Esophagus squamous epithelium (tissue), 5 donors: ENCODE measurements at places on chromosomes 7 and 10. TPM values are rescaled to one million over a fixed set of nuclear protein-coding genes. Genes with fewer than 3 reads are reported as not detected.

Gene TSPAN15
- 18.0 TPM for total RNA-seq

Gene GPR146
- 12.8 TPM for total RNA-seq

Gene HOXA4
- total RNA-seq, result 6.7 TPM

Gene CPEB3
- total RNA-seq, result 5.5 TPM

DNA sequence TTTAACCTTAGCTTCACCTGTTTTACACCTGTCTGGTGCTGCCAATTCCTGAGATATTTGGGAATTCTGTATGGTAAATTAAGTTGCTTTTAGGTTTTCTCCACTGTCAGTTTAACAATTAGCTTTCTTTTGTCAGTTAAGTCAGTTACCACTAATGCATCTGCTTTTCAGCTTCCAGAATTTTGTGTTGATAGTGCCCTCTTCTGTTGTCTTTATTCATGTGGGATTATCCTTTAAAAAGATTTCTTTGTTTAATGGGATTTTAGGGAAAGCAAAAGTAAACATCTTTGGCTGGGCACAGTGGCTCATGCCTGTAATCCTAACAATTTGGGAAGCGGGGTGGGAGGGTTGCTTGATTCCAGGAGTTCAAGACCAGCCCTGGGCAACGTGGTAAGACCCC lies 8.1 kb downstream of the TFAM start:
- no peak overlapping the region for H3K4me3 ChIP-seq
- no peaks in the 10 kb centered on the region for H3K4me1 ChIP-seq
- H3K36me3 ChIP-seq, result peaks cover 37% of the 10 kb centered on the region
- H3K27me3 ChIP-seq, result no peaks in the 10 kb centered on the region
- H3K27ac ChIP-seq, result no peak overlapping the region

GRCh38 chr10:95304463-95304862 lies 13.7 kb upstream of the PDLIM1 start:
- H3K4me3 ChIP-seq, result no peak overlapping the region
- DNase-seq, result no peak
- H3K27ac ChIP-seq, result no peak overlapping the region
- H3K27me3 ChIP-seq, result no peaks in the 10 kb centered on the region
- H3K36me3 ChIP-seq, result no peaks in the 10 kb centered on the region

GRCh38 chr7:139505563-139505962 lies 17.9 kb upstream of the CLEC2L start:
- H3K4me1 ChIP-seq, result no peaks in the 10 kb centered on the region
- no peaks in the 10 kb centered on the region for H3K27me3 ChIP-seq
- DNase-seq, result no peak
- no peaks in the 10 kb centered on the region for H3K36me3 ChIP-seq
- no peak overlapping the region for H3K27ac ChIP-seq

GRCh38 chr7:157276731-157277562 lies 59.9 kb upstream of the DNAJB6 start:
- peaks cover 39% of the 10 kb centered on the region for H3K4me1 ChIP-seq
- H3K4me3 ChIP-seq, result no peak overlapping the region
- no peaks in the 10 kb centered on the region for H3K27me3 ChIP-seq
- no peak for DNase-seq
- H3K27ac ChIP-seq, result peak overlapping the region; percentile 43
- no peaks in the 10 kb centered on the region for H3K36me3 ChIP-seq

DNA sequence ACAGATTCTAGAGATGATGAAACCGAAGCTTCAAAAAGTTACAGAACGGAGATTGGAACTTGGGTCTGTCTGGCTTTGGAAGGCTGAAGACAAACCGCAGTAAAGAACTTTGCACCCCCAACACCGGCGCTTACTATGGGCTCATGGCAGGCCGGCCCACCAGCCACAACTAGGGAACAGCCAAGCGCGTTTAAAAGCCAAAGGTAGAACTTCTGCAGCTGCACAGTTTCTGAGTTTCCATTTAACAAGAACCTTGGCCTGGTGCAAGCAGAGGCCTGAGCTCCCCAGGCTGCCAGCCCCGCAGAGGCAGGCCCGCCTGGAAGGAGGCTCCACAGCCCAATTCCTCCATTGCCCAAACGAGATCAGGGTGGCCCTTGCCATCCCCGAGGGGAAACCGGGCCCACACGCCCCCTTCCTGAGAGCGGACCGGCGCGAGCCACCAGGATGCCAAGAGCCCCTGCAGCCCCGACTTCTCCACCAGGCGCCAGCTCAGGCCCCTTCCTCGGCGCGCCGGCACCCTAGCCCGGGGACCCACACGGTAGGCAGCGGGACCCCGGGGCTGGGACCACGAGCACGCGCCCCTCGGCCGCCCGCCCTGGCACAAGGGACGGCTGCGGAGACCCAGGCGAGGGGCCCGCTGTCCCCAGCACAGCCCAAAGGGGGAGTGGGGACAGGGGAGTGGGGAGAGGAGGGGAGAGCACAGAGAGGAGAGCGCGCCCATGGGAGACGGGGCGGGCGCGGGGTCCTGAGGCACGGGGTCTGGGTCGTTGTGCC lies 566 bp downstream of the MAD1L1 start:
- no peak for DNase-seq
- H3K27me3 ChIP-seq, result no peaks in the 10 kb centered on the region
- H3K4me1 ChIP-seq, result peaks cover 7% of the 10 kb centered on the region
- peak overlapping the region; percentile 85 for H3K4me3 ChIP-seq
- H3K36me3 ChIP-seq, result peaks cover 61% of the 10 kb centered on the region
- peak overlapping the region; percentile 92 for H3K27ac ChIP-seq

DNA sequence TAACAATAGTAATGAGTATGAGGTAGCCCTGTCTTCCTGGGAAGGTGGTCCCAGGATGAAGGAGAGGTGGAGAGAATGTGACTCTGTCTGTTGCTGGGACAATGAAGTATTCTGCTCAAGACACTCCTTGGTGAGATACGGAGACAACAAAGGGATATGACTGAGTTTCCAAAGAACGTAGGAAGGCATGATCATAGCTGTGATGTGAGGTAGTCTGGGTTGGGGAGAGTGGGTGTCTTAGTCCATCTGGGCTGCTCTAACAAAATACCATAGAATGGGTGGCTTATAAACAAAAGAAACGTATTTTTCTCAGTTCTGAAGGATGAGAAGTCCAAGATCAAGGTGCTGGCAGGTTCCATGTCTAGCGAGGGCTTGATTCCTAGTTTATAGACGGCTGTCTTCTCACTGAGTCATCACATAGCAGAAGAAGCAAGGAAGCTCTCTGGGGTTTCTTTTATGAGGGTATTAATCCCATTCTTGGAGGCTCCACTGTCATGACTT lies 84.9 kb upstream of the RHOBTB1 start:
- no peak overlapping the region for H3K27ac ChIP-seq
- DNase-seq, result no peak
- H3K4me3 ChIP-seq, result no peak overlapping the region
- no peaks in the 10 kb centered on the region for H3K27me3 ChIP-seq
- no peaks in the 10 kb centered on the region for H3K36me3 ChIP-seq
- no peaks in the 10 kb centered on the region for H3K4me1 ChIP-seq

DNA sequence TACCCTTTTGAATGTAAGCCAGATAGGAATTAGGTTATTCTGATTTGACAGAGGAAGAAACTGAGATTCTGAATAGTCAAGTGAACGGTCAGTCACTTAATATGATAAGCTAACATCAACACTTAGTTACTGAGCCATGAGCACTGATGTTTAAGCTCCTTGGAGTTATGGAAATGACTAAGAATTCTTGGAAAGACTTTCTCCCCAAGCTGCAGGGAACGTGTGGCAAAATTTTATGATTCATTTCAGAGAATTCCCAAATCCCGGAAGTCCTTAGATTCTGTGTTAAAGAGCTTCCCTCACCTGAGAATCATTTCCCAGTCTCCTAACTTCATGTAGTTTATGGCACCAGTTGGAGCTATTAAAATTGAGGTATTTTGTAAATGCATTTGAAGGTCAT lies 330.9 kb downstream of the XPNPEP1 start:
- DNase-seq, result no peak
- no peak overlapping the region for H3K27ac ChIP-seq
- no peaks in the 10 kb centered on the region for H3K27me3 ChIP-seq
- H3K4me1 ChIP-seq, result no peaks in the 10 kb centered on the region
- H3K36me3 ChIP-seq, result no peaks in the 10 kb centered on the region
- no peak overlapping the region for H3K4me3 ChIP-seq

DNA sequence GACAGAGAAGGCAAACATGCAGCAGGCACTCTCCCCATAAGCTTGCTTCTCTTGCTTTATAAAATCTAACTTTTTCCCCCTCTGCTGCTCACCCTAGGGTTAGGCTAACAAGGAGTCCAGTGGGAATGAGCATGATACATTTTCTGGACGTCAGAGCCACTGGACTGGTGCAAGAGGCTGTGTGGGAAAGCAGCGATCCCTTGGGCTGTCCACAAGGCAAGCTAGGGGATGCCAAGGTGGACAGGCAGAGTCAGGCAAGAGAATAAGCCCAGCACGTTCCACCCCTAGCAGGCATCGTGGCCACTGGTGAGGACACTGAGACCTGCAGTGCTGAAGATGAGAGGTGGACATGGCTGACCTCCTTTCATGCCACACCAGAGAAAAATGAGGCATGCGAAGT lies 290.9 kb upstream of the ZMIZ1 start:
- H3K27me3 ChIP-seq, result no peaks in the 10 kb centered on the region
- DNase-seq, result no peak
- H3K4me3 ChIP-seq, result no peak overlapping the region
- H3K4me1 ChIP-seq, result no peaks in the 10 kb centered on the region
- no peaks in the 10 kb centered on the region for H3K36me3 ChIP-seq
- H3K27ac ChIP-seq, result peak overlapping the region; percentile 68

DNA sequence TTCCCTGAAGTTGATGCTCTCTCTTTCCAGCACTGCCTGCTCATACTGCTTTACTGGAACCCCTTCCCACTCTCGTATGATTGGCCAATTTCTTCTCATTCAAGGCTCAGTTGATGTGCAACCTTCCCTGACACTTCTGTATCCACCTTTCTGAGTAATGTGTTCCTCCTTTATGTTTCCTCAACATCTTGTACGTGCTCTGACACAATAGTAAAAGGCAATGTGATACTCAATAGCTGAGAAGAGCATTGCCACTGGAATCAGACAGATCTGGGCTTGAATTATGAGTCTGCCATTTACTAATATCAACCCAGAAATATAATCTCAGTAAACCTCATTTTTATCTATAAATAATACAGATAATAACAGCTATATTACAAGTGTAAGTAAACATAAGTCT lies 34.7 kb downstream of the ARL4A start:
- DNase-seq, result no peak
- no peaks in the 10 kb centered on the region for H3K36me3 ChIP-seq
- peak overlapping the region; percentile 91 for H3K27ac ChIP-seq
- H3K4me1 ChIP-seq, result peaks cover 14% of the 10 kb centered on the region
- H3K27me3 ChIP-seq, result no peaks in the 10 kb centered on the region

- no peak for DNase-seq
- no peaks in the 10 kb centered on the region for H3K27me3 ChIP-seq
- no peaks in the 10 kb centered on the region for H3K36me3 ChIP-seq
- peak overlapping the region; percentile 96 for H3K27ac ChIP-seq
Measured at GRCh38 chr10:103917302-103918052, 507 bp downstream of the STN1 start.

GRCh38 chr7:66100408-66101050 lies 14.1 kb upstream of the CRCP start:
- peaks cover 17% of the 10 kb centered on the region for H3K4me1 ChIP-seq
- H3K4me3 ChIP-seq, result peak overlapping the region; percentile 44
- no peaks in the 10 kb centered on the region for H3K27me3 ChIP-seq
- peak overlapping the region; percentile 84 for H3K27ac ChIP-seq

GRCh38 chr10:59537501-59537900 lies 172.1 kb downstream of the SLC16A9 start:
- peak overlapping the region; percentile 80 for H3K27ac ChIP-seq
- peaks cover 21% of the 10 kb centered on the region for H3K4me1 ChIP-seq
- DNase-seq, result no peak
- H3K36me3 ChIP-seq, result no peaks in the 10 kb centered on the region
- no peaks in the 10 kb centered on the region for H3K27me3 ChIP-seq
- H3K4me3 ChIP-seq, result no peak overlapping the region

DNA sequence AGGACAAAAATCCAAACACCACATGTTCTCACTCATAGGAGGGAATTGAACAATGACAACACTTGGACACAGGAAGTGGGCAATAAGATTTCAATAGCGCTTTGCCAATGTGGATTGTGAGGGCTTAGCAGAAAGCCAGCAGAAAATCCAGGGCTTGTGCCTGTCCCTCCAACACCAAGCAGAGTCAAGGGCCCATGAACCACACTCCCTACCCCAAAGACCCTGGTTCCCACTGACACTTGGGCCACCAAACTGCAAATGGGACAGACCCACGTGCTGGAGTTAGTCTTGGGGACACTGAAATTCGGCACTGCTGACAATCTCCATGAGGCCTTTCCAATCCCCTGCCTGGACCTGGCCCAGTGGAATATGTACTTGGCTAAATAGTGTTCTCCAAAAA lies 67.0 kb downstream of the GRID1 start:
- no peaks in the 10 kb centered on the region for H3K4me1 ChIP-seq
- H3K27ac ChIP-seq, result no peak overlapping the region
- H3K36me3 ChIP-seq, result no peaks in the 10 kb centered on the region
- H3K4me3 ChIP-seq, result no peak overlapping the region
- no peaks in the 10 kb centered on the region for H3K27me3 ChIP-seq

GRCh38 chr10:28838908-28839307 lies 161.6 kb downstream of the BAMBI start:
- H3K4me3 ChIP-seq, result no peak overlapping the region
- no peaks in the 10 kb centered on the region for H3K36me3 ChIP-seq
- H3K27me3 ChIP-seq, result peaks cover 32% of the 10 kb centered on the region
- H3K27ac ChIP-seq, result no peak overlapping the region

DNA sequence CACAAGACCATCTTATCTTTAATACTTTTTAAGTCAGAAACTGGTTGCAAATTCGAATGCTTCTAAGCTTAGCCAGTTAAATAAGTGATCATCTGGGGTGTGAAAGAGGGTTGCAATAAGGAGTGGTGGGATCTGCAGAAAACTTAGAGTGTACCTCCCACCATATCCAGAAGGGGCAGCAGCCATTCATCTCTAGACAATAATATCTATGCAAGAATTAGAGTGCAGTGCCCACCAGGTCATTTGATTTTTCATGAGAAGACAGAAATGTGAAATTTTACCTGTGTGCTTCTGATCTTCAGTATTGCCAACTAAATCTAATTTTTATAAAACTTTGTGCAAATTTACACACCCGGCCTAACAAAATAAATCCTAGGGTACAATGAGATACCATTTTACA lies 127.2 kb upstream of the SP4 start:
- no peaks in the 10 kb centered on the region for H3K4me1 ChIP-seq
- no peak overlapping the region for H3K27ac ChIP-seq
- H3K36me3 ChIP-seq, result no peaks in the 10 kb centered on the region
- H3K4me3 ChIP-seq, result no peak overlapping the region

- no peak for DNase-seq
- H3K4me1 ChIP-seq, result peaks cover 4% of the 10 kb centered on the region
Measured at GRCh38 chr10:103548006-103548405, 54.5 kb downstream of the NEURL1 start.

- no peak overlapping the region for H3K4me3 ChIP-seq
- H3K36me3 ChIP-seq, result peaks cover 60% of the 10 kb centered on the region
- no peak overlapping the region for H3K27ac ChIP-seq
- no peak for DNase-seq
Measured at GRCh38 chr7:76352193-76352592, 6.6 kb downstream of the YWHAG start.
